ENCODE measurements at places on chromosomes 6 and 20. TPM values are rescaled to one million over a fixed set of nuclear protein-coding genes. Genes with fewer than 3 reads are reported as not detected.

GRCh38 chr20:55540486-55540885, 464.8 kb downstream of the CBLN4 start:
- DNase-seq = no peak

- DNase-seq = no peak
Measured at GRCh38 chr6:85192186-85192585, 257.7 kb upstream of the NT5E start.

GRCh38 chr6:24517659-24518543, 23.1 kb downstream of the ALDH5A1 start:
- DNase-seq = no peak

DNA sequence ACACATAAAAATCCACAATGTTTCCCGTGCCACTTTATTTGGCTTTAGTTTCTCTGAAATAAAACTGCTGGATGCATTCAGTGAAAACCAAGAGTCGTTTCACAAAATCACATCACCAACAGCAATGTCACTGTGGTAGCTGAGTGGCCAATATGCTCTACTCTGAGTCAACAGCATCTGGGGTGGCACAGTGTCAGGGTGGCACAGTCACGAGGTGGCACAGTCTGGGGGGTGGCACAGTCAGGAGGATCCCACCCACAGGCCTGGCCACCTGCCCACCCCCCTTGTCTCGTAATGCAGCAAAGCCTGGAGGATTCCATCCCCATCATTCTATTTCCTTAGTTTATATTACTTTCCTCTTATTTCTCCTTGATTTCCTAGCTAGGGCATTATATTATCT, 87.0 kb downstream of the ANKRD60 start:
- no peak for DNase-seq

Gene FHL5
- polyA plus RNA-seq = not detected

Gene KHDC1L
- polyA plus RNA-seq = not detected
